ENCODE measurements at places on chromosomes 13 and 19.

- no peak for DNase-seq
These were observed 371.4 kb downstream of the KCNRG start for GRCh38 chr13:50386541-50387050.

- DNase-seq: no peak
These were observed 5.7 kb downstream of the SHISA7 start for GRCh38 chr19:55437410-55437809.

DNA sequence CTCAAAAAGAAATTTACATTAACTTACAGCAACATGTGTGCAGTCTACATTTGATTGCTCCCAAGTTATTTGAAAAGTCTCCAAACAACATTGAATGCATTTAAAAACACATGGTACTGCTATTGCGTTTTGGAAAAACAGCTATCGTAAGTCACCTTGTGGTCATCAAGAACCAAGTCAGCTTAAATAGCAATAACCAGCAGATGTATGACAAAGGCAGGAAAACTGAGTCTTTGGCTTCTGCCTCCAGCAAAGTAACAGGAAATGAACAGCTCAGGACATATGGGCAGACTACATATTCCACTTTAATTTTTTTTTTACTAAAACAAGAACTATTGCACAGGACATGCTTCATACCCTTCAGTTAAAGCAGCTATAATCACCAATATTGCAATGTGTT is 580.6 kb upstream of the SPRY2 start:
- no peak for DNase-seq

GRCh38 chr13:93345770-93346169 is 119.2 kb downstream of the GPC6 start:
- DNase-seq: no peak

DNA sequence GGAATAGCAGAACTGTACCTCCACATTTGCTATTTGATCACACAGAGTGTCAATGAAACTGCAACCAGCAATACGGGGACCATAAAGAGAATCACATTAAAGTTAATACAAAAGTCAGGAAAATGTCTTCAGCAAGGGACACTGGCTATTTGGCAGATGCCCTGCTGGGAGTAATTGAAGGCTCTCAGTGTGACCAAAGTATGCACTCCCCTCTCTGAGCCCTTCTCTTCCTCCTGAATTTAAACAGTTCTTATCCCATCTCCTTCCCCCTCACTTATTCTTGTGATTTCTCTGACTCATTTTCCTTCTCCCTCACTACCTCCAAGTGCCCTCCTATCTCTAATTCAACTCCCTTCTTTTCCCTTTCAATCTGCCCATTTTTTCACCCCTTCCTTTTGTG is 117.7 kb downstream of the ENOX1 start:
- no peak for DNase-seq

GRCh38 chr19:55088543-55089341 is 13.1 kb downstream of the EPS8L1 start:
- peak; percentile 77 for DNase-seq

DNA sequence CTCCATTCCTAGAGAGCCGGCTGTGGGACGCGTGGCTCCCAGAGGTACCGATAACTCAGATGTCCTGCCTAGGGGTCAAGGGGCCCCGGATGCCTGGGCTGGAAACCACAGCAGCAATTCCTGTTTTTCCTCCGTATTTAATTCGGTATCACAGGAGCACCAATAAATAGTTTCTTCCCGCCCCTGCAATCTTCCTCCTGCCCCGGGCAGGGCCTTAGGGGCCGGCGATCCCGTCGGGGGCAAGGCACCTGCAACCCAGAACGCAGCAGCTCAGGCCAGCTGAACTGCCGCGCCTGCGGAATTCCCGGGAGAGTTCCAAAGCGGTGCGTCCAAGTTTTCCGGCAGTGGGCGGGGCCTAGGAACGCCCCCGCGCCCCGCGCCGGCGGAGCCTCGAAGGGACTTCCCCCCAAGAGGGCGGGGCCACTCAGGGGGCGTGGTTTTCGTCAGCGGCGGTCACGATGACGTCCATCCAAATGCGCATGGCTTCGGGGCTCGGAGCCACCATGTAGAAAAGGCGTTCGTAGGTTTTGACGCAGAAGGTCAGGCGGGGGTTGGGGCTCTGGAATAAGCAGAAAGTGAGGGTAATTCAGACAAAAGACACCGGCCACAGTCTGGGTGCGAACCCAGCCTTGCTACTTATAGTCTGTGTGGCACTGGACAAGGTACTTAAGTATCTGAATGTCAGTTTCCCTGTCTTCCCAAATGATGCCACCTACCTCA is 9.7 kb upstream of the LYPD3 start:
- DNase-seq: peak; percentile 97

GRCh38 chr19:43329989-43330388 is 23.5 kb upstream of the CD177 start:
- no peak for DNase-seq

- DNase-seq: no peak
These were observed 36.2 kb downstream of the SMAD9 start for GRCh38 chr13:36883824-36884223.

DNA sequence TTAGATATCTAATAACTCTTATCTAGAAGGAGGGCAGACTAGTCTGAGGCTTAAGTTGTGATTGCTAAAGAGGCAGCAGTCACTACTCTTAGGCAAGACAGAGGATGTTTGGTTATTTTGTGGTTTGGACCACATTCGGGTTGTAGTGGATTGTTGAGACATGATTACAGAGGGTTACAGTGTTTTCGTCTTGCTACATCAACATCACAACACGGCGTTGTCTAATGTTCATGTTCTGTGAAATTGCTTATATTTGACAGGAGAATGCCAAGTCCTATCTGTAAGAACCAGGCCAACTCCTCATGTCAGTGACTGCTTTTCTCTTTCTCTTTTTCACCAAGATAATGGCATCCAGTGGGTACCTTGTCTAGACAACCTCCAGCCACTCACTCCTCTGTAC is 16.8 kb upstream of the TM9SF2 start:
- no peak for DNase-seq

- DNase-seq: no peak
These were observed 17.3 kb downstream of the PLIN4 start for GRCh38 chr19:4500841-4501591.

DNA sequence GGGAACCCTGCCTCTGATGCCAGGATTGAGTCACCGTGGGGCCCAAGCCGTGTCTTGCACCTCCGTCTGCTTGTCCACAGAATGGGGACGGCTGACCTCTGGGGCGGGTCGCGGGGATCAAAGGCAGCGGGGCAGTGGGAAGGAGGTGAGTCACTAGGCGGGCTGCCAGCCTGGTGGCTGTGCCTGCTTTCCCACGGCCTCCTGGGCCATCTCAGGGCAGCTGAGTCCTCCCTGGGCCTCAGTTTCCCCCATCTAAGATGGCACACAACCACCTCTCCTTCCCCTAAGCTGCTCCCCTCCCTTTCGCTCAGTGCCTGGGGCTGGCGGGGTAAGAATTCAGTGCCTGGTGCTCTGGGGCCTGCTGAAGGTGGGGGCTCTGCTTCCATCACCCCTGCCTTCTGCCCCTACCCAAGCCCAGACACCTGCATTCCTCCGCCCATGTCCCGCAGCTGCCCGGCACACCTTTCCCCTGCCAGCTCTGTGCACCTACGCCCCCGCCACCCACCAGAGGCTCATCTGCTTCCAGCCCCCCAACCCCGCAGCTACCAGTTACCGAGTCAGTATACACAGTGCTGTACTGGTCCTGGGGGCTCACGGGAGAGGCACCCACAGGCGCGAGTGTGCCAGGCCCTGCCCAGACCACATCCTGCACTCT is 3.5 kb downstream of the MKNK2 start:
- DNase-seq: no peak

DNA sequence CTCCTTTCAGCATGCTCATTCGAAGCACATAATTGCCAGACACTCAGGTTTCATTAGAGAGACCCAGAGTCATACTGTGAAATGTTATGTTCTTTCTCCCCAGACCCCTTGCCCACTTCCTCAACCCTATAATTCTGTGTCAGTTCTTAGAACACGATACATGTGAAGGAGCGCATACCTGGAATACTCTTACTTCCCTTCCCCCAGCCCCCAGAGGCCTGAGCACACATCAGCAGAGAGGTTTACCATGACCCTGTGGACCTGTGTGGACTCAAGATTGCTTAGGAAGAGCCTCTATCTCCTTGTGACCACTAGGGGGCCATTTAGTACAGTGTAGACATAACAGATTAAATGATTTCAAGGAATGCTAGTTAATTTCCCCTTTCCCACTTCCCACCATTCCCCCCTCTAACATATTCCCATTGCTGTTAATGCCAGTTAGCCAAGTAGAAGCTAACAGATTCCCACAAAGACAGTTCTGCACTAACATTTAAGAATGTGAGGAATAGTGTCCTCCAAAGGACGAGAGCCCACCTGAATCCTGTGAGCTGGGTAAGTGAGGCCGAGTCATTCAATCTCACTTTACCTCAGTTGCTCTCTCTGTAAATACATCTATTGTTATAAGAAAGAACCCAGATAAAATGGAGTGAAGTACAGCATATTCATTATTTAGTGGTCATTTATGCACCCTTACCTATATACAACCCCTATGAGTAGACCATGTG is 154.2 kb upstream of the MAB21L1 start:
- DNase-seq: no peak

GRCh38 chr19:51565583-51565982 is 5.5 kb upstream of the ZNF175 start:
- no peak for DNase-seq

DNA sequence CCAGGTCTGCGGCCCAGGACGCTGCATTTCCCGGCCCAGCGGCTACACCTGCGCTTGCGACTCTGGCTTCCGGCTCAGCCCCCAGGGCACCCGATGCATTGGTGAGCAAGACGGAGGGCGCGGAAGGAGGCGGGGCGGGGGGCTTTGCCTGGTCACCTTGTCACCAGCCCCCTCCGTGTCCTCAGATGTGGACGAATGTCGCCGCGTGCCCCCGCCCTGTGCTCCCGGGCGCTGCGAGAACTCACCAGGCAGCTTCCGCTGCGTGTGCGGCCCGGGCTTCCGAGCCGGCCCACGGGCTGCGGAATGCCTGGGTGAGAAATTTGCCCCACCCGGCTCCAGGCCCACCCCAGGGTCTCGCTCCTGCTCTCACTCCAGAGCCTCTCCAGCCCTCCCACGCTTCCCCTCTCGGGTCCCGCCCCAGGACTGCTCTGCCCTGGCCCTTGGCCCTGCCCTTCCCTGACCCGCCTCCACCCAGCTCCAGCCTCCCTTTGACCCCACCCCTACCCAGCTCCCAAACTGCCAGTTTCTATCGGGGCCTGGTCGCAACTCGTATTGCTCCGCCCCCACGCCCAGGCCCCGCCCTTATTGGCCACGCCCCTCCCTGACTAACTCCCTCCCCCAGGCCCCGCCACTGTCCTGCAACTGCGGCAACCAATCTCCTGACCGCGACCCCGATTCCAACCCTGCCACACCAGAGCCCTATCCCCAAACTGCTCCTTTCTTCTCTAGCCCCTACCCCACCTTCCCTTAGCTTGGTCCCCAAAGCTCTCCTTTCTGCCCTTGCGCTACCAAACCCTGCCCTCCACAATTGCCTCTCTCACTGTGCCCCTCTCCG is 8.6 kb downstream of the LTBP4 start:
- DNase-seq: peak; percentile 93

DNA sequence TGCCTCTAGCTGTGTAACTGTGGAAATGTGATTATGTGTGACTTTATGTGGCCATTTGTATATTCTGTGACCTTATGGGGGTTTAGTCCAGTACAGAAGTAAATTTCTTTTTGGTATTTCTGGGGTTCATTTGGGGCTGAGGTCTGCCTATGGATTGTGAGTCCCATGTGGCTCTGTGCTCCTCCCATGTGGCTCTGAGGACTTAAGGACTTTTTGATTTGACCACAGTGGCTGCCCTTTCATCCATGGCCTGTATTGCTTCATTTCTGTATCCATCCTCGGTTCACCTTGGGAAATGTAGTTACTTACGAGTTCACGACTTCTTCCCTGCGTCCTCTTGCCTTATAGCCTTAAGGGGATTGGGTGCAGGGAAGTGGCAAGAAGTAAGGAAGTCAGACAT is 1.0 kb downstream of the ZNF420 start:
- DNase-seq: no peak

DNA sequence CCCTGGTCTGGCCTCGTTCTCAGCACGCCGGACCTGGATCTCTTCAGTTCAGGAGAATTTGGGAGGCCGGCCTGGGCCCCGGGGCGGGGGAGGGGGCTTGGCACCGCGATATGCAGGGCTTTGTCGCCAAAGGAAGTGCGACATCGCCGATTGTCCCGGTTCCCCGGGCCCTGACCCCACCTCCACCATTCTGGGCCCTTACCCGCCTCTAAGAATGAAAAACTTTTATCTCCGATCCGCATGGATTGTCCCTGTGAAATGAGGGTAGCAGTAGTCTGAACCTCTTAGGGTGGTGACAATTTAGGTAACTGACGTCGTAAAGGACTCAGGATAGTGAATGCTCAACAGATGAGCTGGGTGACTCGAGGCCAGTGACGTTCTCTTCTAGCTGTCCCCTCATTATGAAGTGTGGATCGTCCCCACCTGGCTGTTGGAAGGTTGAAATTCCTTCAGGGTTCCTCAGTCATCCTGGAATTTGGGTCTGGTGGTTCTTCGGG is 650 bp downstream of the DDA1 start:
- DNase-seq: no peak

DNA sequence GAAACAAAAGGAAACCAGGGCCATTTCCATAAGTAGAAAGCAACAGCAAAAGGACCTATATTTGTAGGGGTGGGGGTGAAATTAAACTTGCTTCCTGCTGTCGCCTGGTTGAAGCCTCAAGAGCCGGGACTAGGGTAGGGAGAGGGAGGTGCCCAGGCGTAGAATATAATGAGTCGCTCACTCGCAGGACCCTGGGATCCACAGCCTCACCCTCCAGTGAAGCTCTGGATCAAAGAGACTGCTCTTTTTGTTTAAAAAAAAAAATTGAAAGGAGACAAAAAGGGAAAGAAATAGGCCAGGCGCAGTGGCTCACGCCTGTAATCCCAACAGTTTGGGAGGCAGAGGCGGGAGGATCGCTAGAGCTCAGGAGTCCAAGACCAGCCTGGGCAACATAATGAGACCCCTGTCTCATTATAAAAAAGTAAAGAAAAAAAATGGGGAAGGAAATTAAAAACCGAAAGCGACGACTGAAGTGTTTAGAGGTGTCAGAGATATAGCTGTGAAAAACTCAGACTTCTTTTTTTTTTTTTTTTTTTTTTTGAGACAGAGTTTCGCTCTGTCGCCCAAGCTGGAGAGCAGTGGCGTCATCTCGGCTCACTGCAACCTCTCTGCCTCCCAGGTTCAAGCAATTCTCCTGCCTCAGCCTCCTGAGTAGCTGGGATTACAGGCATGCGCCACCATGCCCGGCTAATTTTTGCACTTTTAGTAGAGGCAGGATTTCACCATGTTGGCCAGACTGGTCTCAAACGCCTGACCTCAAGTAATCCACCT is 10.9 kb upstream of the ADGRE5 start:
- no peak for DNase-seq

- DNase-seq: no peak
These were observed 1115.4 kb downstream of the SLITRK1 start for GRCh38 chr13:82766732-82767321.

- DNase-seq: no peak
These were observed 4.0 kb downstream of the CAPN12 start for GRCh38 chr19:38740257-38740592.

GRCh38 chr13:51605698-51606097 is 21.4 kb downstream of the WDFY2 start:
- no peak for DNase-seq

GRCh38 chr13:91270031-91270430 is 77.5 kb upstream of the MIR17HG start:
- no peak for DNase-seq
